Muscle of leg (tissue), 16 donors: ENCODE measurements at places on chromosomes 1 and 21. TPM values are rescaled to one million over a fixed set of nuclear protein-coding genes. Genes with fewer than 3 reads are reported as not detected.

- no peak for DNase-seq
These were observed 55.9 kb downstream of the SETD4 start for GRCh38 chr21:36004441-36004840.

DNA sequence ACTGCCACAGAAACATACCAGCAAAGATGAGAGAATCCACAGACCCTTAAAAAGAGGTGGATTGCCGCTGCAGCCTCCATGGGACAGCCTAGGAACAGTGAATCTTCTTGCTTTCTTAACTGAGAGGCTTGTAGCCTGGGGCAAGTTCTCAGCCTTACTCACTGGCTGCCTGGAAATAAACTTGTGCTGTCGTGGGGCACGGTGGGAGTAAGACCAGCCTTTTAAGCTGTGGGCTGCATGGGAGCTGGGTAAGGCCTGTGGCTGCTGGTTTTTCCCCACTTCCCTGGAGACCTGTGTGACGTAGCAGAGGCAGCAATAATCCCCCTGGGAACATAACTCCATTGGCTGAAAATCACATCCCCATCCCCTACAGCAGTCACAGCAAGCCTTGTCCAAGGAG is 30.8 kb downstream of the CD2 start:
- DNase-seq = no peak

GRCh38 chr1:65393347-65393746 is 27.1 kb upstream of the LEPR start:
- no peak for DNase-seq

GRCh38 chr1:22633697-22634463 is 2.5 kb upstream of the C1QA start:
- no peak for DNase-seq

- DNase-seq = no peak
These were observed 25.1 kb downstream of the WDR64 start for GRCh38 chr1:241677201-241677600.

DNA sequence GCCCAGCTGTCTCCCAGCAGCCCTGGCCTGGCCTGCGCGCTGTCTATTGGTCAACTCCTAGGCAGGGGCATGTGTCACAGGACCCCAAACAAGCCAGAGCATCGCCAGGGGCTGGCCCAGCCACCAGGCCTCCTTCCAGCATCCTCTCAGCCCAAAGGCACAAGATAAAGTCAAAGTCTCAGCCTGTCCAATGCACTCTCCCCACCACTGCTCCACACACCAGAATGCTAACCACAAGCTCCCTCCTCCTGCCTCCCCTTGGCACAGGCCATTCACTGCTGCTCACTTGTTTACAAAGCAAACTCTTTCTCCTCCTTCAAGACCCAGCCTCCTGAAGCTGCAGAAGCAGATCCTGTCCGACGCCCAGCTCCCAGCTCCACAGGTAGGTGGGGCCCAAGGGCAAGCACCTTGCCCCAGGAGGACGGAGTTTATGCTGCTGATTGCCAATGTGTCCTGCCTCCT is 133.4 kb downstream of the DMRTB1 start:
- no peak for DNase-seq

- no peak for DNase-seq
These were observed 12.0 kb downstream of the AKT3 start for GRCh38 chr1:243837907-243838535.

- no peak for DNase-seq
These were observed 22.7 kb downstream of the NENF start for GRCh38 chr1:212455401-212455800.

- DNase-seq = no peak
These were observed 27.3 kb upstream of the GLIS1 start for GRCh38 chr1:53766194-53766742.

GRCh38 chr21:26965040-26965906 is 1.6 kb downstream of the ADAMTS5 start:
- DNase-seq = peak; percentile 85

GRCh38 chr1:35564884-35565741 is 7.5 kb downstream of the NCDN start:
- DNase-seq = no peak

DNA sequence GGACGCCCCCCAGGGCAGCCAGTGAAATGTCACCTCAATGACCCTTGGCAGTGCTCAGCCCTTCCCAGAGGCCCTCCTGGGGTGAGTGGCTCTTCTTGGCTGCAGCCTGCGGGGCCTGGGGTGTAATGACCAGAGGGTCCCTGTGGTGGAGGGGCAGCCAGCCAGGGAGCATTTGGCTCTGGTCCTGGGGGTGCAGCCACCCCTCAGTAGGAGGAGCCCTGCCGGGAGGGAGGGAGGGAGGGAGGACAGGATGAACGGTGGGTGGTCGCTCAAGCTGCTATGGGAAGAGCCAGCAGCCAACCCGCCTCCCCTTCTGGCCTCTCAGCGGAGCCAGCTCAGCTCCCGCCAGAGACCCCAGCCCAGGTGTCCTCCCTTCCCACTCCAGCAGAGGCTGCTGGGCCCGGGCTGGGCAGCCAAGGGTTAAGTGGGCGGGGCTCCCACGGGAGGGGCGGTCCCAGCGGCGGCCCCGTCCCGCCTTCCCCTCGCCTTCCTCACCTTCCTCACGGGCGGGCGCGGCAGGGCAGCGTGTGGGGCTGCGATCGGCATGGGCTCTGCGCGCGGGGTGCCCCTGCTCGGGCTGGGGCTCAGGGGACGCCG is 9.0 kb upstream of the PLCH2 start:
- no peak for DNase-seq

GRCh38 chr1:94986783-94987182 is 59.9 kb upstream of the CNN3 start:
- no peak for DNase-seq

GRCh38 chr1:47521034-47521881 is 83.4 kb downstream of the FOXD2 start:
- no peak for DNase-seq

DNA sequence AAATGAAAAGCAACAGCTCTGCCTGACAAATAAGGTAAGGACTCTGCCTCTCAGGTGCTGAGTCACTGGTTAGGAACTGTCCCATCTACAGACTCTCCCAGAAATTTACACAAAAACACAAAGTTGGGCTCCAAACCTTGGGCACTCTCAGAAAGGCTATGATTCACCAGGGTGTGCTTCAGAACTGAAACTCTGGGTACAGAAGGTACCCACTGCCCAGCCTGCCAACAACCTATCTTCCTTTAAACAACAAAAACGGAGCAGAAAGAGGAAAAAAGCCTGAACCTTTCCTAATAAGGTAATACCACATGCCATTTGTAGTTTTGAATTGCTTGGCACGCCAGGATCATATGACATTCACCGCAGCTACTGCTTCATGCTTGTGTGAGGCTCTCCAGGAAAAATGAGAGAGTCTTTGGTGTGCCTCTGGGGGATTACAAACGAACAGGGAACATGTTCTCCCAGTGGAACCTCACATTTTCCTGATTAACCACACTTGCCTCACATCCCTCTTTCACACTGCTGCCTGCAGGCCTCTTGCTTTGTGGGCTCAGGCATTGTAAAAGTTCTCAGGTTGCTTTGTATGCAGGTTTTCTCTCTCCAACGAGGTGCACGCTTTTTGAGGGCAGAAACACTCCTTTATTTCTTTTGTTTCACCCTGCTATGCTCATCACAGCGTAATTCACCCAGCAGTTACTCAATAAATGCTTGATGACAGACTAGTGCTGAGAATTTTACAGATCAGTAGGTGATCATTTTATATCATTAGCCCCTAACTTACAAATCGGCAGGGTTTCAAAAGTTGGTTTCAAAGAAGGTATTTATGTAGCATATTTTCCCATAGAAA is 65.1 kb downstream of the GADD45A start:
- peak; percentile 38 for DNase-seq

- DNase-seq = no peak
These were observed 24.5 kb upstream of the LRRC8C start for GRCh38 chr1:89608319-89608983.

Gene KCNQ4
- polyA plus RNA-seq = 33.1 TPM

Gene OPTC
- not detected for polyA plus RNA-seq

Gene EPHA2
- polyA plus RNA-seq = 8.5 TPM
